MG63 (cell line): ENCODE measurements at places on chromosomes 11 and 22. TPM values are rescaled to one million over a fixed set of nuclear protein-coding genes. Genes with fewer than 3 reads are reported as not detected.

DNA sequence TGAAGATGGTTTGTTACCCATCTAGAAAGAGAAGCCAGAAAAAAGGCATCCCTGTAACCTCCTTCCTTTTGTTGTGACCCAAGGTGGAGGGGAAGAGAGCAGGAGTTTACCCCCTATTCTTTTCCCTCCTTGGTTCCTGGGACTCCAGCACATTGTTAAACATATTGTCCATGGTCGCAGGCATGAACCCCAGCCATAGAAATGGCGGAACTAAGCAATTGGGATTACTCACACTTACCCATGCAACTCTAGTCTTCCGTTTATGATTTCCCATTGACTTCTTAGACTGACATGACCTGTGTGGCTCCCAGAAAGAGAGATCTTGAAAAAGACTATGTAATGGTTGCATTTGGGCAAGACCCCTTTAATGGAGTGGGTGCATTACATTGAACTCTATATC lies 45.4 kb downstream of the OR4C46 start:
- DNase-seq = no peak

Gene FAM83F
- total RNA-seq = not detected in 2 replicates

Gene RAG2
- total RNA-seq = not detected in 2 replicates

DNA sequence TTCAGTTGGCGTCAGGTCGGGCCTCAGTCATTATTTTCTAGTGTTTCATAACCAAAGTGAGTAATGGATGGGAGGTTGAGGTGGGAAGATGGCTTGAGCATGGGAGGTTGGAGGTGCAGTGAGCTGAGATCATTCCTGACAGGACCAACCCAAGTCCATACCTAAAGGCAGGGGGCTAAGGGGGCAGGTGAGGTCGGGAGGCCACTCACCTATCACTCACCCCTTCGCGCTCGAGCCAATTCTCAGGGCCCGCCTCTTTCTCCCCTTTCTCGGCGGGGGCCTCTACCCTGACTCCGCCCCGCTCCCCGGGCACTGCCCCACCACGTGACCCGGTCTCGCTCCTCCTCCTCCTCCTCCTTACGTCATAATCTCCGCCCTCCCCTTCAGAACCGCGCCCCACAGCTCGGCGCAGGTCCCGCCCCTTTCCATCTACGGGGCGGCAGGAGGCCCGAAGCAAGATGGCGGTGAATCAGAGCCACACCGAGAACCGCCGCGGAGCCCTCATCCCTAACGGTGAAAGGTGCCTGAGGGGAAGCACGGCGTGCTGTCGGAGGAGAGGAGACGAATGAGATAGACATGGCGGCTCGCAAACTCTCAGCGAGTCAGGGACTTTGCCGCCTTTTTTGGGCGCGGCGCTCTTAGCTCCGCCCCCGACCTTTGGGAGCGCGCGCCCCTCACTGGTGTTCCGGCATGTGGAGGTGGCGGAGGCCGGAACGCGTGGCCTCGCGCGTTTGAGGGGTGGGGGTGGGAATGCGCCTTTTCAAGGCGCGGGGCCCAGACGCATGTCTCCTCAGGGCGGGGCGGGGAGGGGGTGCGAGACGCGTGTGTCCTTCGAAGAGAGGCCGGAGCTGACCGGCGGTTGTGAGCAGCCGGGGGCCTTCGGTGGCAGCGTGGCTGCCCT lies at the start of gene WBP2NL:
Gene WBP2NL (plus strand): TSS at position 428 of the 901 bp plus-strand sequence. CDS start 31 bp downstream, at position 459.
- DNase-seq = peak; percentile 71

- no peak for DNase-seq
These were observed 189.6 kb upstream of the SYN3 start for GRCh38 chr22:33247758-33248157.

DNA sequence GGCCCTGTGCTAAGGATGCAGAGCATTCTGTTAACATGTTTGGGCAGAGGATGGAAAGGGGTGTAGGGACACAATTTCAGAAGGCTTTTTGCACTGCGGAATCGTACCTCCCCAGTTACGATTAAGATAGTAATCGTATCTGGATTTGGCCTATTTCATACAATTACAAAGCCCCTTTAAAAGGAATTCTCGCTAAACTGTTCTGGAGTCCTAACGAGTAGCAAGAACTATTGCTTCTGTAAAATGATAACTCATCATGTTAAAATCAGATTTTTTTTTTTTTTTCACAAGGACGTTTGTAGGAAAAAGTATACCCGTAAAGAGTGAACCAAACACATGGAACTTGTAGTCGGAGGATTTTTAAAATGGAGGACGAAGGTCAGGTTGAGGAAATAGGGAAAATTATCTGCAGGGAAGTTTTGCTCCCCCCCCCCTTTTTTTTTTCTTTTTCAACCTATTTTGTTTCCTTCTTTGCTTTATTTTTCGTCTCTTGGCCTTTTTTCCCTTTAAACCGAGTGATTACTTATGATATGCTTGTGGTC lies 934 bp downstream of the HSD17B12 start:
- no peak for DNase-seq

Gene BTBD18
- total RNA-seq = not detected in 2 replicates

DNA sequence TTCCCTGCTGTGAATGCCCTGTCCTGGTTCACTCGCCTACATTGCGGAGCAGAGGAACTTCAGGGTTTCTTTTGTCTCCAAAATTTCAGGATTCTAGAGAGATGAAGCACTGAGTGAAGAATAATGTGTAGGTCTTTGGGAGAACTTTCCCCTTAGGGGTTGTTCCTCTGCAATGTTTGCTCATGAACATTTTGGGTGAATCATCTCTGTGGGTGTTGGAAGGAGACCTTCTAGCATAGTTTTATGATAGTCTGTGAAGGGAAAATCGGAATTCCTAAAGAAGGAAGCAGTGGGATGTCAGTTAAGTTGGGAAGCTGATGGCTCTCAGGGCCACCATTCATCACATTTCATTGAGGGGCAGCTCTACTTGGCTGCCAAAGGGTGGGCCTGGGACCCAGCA lies 64.8 kb downstream of the MIAT start:
- DNase-seq = no peak
